Kidney (tissue), 22 donors: ENCODE measurements at places on chromosomes 5 and 9.

DNA sequence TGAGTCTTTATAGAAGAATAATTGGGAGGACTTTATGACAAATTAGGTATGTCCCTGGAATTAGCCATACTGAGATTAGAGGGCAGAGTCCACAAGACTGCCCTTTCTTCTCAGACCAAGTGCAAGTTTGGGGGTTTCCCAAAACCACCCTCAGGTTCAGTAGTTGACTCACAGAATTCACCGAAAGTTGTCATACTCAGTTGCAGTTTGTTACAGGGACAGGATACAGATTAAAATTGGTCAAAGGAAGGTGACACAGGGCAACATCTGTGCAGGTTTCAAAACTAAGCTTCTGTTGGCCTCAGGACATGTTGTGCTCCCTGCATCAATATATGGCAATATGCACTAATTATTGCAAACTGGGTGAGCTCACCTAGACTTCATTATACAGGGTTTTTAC lies 3.8 kb downstream of the RANBP17 start:
- DNase-seq = no peak

- DNase-seq = peak; percentile 27
These were observed 7.7 kb downstream of the MACROH2A1 start for GRCh38 chr5:135391116-135391868.

DNA sequence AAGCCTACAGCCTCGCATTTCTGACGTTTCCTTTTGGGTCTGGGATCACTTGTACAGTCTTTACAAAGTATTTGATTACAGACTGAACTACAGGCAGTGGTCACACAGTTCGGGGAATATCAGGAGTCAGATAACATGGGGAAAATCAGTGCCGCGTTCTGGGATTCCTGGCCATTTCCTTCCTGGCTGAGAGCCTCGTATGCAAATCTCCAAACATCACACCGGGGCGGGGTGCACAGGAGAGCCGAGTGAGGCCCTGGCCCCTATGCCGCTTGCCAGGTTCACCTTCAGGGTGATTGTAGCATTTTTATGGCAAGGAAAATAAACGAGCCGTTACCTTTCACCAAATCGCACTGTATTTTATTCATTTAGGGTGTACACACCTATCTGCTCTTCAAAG lies 29.6 kb upstream of the SLC9A3 start:
- DNase-seq = no peak

DNA sequence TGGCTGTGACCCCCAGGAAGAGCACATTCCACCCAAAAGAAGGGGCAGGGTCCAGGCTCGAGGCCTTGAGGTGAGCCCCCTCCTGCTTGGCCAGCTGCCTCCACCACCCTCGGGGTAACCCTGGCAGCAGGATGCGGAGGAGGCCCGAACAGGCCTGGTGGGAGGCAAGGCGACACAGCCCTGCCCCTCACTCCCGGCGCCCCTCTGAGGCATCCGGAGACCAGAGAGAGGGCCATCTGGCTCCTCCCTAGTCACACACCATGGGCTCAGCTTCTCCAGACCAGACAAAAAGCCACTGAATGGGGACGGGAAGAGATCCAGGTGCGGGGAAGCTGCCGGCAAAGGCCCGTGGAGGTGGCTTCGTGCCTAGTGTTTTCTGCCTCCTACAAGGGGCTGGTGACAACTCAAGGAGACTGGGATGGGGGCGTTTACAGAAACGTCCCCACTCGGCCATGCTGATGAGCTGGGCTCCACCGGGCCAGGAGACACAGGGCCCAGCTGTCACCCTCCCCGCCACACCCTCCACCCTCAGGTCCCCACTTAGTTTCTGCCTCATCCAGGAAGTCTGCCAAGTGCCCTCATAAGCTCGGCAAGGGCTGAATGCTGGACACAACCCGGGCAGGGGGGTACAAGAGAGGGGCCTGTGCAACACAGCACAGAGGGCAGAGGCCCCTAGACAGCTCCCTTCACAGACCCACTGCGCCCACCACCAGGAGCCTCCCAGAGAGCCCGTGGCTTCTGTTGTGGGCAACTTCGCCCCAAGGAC lies 41.9 kb downstream of the NACC2 start:
- peak; percentile 74 for DNase-seq

DNA sequence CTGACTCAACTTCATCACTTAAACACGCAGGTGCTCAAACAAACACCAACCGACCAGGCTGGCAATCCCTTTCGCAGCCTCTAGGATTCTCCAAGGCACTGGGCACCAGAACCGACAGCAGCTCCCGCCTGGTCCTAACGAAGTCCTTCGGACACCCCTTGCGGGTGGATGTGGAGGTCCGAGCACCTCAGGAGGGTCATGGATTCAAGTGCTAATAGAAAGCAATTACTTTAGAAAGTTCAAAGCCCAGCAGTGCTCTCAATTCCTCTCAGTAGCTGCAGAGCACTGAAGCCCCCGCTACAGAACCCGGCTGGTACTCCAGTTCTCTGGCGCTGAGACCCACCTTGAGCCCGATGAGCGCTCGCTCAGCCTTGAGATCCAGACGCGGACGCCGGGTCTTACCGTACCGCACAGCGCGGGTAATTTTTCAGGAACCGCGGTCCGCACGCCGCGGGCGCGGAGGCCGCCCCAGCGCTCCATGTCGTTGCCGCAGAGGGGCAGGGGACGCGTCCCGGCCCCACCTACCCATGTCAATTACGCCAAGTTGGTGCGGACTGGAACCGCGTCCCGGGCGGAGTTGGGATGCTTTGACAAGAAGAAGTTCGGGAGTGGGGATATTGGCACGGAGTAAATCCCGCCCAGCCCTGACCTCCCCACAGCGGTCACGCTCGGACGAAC lies 638 bp downstream of the MARCHF3 start:
- peak; percentile 74 for DNase-seq

DNA sequence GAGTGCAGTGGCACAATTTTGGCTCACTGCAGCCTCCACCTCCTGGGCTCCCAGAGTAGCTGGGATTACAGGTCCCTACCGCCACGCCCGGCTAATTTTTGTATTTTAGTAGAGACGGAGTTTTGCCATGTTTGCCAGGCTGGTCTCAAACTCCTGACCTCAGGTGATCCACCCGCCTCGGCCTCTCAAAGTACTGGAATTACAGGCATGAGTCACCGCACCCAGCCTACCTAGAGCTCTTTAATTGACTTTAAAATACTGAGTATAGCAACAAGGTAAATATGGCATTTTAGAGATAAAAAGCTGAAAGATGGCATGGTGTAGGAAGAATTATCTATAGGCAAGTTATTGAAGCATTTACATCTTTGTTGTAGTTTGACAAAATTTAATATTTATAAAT lies 21.0 kb downstream of the APC start:
- no peak for DNase-seq

- no peak for DNase-seq
These were observed 2.8 kb downstream of the HSDL2 start for GRCh38 chr9:112382501-112383364.

DNA sequence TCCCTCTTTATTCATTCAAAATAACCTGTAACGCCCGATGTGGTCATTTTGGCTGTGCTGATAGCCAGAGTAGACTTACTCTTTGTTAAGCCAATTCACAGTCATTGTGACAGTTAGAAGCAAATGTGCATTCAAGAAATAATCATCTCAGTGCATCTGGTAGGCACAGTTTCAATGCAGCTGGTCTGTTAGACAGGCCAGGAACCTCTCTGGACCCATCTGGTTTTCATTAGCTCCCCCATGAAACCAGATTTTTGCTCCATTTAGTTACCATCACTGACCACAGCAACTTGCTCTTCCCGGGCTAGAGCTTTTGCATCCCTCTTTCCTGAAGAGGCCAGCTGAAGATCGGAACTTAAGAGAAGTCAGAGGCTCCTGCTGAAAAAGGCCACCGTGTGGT lies 284.2 kb downstream of the NSG2 start:
- no peak for DNase-seq

GRCh38 chr5:28557114-28557513 lies 1518.7 kb upstream of the CDH9 start:
- peak; percentile 32 for DNase-seq

DNA sequence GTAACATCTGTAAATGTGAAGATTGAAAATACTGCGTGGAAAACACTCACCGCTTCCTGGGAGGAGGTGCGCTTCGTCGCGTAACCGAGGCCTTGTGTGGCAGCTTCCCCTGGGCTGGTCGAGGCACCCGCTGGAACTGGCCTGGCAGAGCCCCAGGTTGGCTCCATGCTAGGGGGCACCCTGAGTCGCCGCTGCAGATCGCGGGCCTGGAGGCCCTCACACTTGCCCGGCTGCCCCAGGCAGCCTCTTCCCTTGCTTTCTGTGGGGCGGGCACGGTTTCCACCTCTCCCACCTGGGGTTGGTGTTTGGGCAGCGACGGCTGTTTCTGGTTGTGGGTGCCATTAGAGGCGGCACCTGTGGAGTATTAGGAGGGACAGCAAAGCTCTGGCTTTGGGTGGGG lies 852 bp downstream of the ZNF354C start:
- no peak for DNase-seq

GRCh38 chr5:98556712-98557111 lies 216.8 kb upstream of the RGMB start:
- DNase-seq = no peak
